ENCODE measurements at places on chromosomes 12 and 14.

- DNase-seq: peak; percentile 38
Measured at GRCh38 chr12:46717868-46718267, 107.9 kb downstream of the SLC38A4 start.

- DNase-seq: no peak
Measured at GRCh38 chr12:88299567-88300101, 157.5 kb downstream of the TMTC3 start.

GRCh38 chr12:96812153-96812552, 94.9 kb upstream of the NEDD1 start:
- DNase-seq: no peak

DNA sequence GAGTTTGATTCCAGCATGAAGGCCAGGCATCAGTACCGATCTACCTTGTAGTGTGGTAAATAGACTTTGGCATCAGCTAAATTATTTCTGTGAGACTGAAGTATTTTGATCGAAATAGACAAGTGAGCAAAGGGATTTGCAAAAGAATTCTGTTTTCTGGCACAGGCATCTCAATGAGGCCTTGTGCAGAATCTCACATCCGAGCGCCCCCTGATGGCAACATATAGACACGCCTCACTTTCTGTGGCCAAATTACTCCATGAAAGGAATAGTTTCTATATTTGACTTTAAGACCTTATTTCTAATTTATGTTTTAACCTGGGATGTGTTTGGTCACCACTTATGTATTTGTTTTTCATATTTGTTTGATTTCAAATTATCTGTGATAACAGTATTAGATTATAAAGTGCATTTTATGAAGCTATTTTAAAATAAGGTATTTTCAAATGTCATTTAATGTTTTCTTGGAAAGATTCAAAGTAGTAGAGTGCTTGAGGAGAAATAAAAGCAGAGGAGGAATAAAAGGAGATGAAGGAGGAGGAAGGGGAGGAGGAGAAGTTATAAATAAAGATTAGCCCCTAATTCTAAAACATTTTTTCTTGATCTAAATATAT, 731.9 kb downstream of the NRXN3 start:
- DNase-seq: no peak

DNA sequence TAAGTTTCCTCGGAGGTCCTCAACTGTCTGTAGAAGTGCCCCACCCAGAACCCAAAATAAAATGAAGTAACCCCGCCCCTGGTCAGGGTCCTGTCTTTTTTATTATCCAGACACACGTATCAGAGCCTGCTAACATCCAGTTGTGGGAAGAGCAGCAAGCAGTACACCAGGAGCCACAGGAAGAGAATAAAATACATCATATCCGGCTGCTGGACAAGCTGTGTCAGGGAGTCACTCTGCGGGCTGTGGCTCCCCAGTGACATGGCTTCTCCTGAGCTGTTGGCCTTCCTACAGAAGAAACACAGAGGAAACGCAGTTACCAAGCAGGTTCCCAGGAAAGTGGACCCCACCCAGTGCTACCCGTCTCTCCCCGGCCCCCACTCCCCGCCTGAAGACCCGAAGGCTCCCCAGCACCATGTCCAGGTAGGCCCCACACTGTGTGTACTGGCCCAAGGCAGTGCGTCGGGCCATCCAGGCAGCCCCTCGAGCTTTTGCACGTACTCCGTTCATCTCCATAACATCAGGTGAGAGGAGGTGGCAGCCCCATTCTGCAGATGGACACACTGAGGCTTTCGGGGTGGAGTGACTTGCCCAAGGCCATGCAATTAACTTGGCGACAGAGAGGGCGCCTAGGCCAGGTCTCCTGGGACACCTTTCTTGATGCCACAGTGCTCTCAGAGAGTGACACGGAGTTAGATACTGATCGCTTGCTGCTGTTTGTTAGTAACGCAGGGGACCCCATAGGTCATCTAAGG, 34.3 kb upstream of the DICER1 start:
- DNase-seq: no peak

- DNase-seq: no peak
Measured at GRCh38 chr14:102927346-102927877, 4.9 kb downstream of the AMN start.

DNA sequence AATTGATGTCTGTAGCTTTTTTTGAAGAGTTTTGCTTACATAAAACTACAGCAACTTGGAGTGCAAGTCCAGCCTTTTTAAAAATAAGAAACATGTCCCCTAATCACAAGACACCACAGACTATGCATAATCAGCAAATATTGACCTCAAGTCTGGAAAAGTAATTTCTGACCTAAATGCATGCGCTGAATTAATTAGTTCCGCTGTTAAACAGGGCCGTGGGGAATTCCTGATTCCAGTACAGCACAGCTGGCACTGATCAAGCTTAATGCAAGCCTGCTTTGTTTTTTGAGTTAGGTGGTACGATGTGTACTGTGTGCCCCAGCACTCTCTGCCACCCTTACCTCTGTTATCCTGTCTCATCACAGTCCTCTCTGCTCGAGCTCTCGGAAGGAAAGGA, 9.2 kb downstream of the MLH3 start:
- peak; percentile 5 for DNase-seq

DNA sequence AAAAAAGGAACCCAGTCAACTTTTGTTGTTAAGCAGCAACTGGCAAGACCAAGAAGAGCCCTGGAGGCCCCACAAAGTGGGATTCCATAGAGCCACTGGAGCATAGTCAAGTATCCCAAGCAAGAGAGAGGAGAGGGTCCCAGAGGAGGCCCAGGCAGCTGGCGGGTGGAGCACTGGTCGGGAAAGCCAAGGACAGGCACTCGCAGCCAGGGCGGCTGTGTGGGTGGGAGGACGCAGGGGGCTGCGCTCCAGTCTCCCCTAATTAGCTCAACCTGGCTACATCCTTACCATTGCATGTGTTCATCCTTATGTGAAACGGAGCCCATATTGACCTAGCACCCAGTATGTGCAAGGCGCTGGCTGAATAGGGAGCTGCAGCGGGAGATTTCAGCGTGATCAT, 18.3 kb upstream of the ZFP36L1 start:
- no peak for DNase-seq

DNA sequence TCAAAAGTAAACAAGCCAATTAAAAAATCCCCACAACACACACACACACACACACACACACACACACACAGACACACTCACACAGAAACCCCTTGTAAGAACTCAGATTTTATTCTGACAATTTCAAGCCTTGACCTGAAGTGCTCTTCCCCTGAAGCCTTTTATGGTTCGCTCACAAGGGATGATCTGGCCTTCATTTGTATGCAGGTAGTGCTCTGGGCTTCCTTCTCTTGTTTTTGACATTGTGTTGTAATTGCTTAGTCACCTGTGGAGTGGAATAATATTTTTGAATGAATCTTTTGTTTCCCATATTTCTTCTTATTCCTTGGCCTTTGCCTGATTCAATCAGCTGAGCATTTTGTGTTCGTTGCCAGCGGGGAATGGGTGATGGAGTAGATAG, 83.3 kb upstream of the CSRP2 start:
- DNase-seq: no peak

GRCh38 chr14:101571004-101571403, 9.7 kb downstream of the DIO3 start:
- DNase-seq: no peak

DNA sequence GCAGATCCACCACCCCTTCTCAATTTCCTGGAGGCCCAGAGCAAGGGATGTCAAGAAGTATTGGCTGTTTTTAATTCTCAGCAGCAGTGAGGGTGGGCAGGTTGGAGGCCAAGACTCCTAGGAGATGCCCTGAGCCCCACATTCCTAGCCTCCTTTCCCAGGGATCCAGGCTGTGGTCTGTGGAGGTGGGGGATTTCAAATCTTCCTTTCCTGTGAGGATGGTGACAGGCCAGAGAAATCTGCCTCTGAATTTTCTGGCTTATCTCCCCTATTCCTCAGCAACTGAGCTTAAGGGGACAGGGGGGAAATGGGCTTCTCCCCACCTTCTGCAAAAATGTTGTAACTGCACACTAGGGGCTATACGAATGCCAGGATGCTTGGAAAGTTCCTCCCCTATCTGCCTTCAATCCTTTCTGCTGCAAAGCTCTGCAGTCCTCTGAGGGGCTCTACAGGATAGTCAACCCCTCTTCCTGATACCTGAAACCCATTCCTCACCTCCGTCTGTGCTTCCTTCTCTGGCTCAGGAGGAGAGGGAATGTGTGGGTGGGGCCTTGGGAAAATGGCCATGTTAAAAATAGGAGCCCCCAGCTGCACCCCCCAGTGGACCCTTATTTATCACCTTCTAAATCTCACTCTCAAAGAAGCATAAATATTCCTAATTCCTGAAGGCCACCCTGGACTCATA, 6.6 kb downstream of the GPR84 start:
- DNase-seq: no peak

DNA sequence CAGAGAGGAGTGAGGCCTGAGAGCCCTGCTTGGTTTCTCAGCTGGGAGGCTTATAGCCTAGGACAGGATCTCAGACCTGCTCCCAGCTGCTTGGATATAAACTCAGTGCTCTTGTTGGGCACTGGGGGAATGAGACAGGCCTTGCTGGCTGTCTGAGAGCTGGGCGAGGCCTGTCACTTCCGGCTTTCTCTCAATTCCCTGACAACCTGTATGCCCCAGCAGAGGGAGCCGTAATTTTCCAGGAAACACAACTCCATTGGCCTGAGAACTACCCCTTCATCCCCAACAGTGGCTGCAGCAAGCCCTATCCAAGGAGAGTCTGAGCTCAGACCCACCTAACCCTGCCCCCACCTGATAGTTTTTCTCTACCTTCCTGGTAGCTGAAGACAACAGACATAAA, 258.3 kb upstream of the STXBP6 start:
- DNase-seq: no peak

- no peak for DNase-seq
Measured at GRCh38 chr12:544941-545635, 85.3 kb downstream of the B4GALNT3 start.

GRCh38 chr14:71449316-71450055, 482.7 kb upstream of the RGS6 start:
- DNase-seq: no peak

- no peak for DNase-seq
Measured at GRCh38 chr12:2961705-2962104, 2.5 kb downstream of the TEAD4 start.

DNA sequence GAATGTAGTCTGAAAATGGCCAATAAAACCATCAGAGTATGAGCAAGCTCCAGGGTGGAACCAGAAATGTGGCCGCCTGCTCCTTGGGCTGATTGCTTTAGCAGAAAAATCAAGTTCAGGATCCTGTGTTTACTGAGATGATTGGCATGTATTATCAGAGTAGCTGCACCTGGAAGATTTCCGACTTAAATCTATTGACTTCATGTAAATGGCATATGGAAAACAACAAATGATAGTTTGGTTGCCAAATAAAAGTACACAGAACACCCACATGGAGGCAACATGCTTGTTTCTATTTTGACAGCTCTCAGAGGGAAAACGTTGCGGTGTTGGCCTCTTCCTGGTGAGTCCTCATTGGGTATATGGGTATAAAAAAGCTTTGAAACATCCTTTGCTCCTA, 31.3 kb downstream of the SOCS2 start:
- peak; percentile 7 for DNase-seq

DNA sequence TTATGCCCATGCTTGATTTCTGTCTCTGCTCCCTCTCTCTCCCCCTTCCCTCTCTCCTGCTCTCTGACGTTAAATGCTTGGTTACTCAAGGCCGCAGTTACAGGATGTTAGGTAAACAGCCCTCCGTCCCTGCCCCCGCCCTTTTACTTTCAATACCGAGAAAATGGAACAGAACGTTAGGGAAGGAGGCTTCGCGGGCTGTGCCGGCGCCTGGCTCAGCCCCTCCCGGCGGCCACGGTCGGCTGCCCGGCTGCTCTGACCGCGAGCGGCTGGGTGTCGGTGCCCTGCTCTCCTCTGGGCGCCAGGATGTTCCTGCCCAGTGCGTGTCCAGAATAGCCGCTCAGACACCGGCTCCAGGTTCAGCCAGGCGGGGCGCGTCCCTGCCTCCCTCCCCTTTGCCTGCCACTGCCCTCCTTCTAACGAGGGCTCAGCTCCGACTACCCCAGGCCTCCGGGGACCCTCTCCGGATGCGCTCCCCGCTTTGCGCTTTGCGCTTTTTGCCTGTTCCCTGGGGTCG, 166.1 kb downstream of the ADCK1 start:
- DNase-seq: no peak

DNA sequence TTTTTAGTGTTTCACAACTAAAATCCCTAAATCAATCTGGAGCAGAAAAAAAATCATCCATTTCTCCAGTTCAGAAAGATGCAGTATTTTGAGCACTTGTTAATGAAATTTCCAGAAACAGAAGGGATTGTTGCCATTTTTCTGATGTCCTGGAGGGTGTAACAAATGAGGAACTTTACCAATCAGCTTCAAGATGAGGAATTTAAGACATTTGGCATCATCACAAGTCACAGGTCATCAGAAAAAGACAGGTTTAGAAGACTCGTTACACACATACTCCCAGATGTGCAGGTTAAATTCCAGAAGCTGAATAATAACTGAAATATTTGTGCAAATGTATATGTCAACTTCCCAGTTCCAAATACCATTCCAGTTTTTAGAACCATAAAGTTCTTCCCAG, 482 bp upstream of the PSMC1 start:
- DNase-seq: no peak

DNA sequence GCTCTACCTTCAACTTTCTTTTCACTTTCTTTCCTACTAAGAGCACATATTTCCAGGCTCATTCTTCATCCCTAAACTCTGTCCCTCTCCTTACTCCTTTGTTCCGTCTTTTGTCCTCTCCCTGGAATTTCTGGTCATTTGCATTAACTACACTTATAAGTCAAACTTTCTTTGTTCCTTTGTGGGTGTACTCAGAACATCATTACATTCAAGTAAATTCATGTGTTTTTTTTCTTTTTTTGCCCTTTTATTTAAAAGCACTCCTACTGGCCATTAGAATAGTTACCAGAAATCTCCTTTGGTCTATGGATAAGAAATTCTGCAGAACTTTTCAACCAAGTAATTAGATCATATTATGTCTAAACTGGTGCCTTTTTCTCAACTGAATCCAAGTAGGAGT, 802.6 kb downstream of the DIO2 start:
- no peak for DNase-seq

- no peak for DNase-seq
Measured at GRCh38 chr14:101028971-101029667, 125.6 kb upstream of the RTL1 start.

- DNase-seq: no peak
Measured at GRCh38 chr14:55188686-55189295, 2.6 kb downstream of the DLGAP5 start.

DNA sequence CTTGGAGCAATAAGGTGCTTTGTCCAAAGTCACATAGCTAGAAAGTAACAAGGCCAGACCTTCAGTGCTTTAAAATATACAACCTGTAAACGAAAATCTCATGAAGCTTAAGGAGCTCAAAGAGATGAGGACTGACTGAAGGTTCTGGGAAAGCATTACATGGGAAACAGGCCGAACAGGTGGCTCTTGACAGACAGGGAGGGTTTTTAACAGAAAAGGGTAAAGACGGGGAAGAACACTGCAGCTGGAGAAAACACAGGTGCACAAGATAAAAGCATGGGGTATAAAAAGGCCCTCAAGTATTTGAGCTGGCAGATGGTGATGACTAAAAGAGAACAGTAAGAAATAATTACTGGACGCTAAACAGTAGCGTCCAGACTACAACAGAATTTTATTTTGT, 257.2 kb downstream of the NELL2 start:
- no peak for DNase-seq

All from skin of body (tissue), 3 donors.